Hepatic stellate cell (primary cell): ENCODE measurements at places on chromosomes 1 and 21.

GRCh38 chr1:233209481-233209880 is 86.0 kb downstream of the PCNX2 start:
- DNase-seq: no peak

DNA sequence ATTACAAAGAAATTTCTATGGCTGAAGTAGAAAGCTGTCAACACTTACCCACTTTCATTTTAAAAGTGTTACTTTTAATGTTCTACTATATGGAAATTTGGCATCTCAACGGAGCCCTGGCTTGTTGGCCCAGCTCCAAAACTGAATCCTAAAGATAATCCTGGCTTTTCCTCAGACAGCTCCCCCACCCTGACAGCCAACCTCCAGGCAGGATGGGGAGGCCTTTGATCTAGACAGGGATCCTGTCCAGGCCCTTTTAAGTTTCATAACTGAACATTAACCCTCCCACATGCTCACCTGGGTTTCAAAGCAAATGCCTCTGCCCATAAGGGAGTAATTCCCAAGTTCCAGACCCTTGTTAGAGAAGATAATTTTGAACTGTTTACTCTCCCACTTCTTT is 99.3 kb upstream of the RALGPS2 start:
- no peak for DNase-seq

GRCh38 chr1:205448540-205449253 is 7.1 kb downstream of the BLACAT1 start:
- DNase-seq: no peak

DNA sequence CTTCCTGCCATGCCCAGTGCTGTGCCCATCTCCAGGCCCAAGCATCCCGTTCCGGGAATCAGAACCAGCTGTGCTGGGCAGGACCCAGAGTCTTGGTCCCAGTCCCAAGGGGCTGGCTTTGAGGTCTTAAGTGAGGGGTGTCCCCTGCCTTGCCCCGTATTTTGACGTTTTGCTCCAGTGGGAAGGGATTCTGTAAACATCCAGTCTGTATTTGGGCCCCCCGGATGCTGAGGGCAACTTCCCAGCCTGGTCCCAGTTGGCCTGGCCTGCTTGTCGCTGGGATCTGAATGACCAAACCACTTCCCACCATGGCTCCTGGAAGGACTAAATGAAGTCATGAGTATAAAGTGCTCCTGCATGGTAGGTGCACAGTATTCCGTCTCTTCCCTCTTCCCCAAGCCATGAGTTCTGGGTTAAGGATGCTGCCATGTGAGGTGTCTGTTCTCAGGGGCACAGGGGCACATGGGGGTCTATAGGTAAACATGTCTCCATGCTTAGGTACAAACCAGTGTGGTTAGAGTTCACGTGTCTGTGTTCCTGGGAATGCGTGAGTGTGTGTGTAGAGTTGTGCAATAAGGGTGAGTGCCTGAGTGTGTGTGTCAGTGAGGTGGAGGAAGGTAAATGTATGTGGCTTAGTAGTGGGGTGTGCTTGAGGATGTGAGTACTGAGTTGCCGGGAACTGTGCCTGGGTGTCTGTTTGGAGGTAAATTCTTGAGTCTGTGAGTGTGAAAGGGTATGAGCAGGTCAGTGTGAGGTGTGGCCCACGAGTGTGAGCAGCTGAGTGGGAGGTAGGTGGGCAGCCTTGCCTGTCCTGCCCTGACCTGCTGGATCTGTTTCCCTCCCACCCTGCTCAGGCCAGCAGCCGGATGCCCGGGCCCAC is 1.5 kb downstream of the B4GALT2 start:
- peak; percentile 42 for DNase-seq

GRCh38 chr1:21384620-21385019 is 55.3 kb upstream of the NBPF3 start:
- DNase-seq: no peak

GRCh38 chr1:147171399-147172167 is 687 bp downstream of the PRKAB2 start:
- DNase-seq: no peak

GRCh38 chr1:186882372-186883134 is 53.8 kb downstream of the PLA2G4A start:
- no peak for DNase-seq

- no peak for DNase-seq
Observed at GRCh38 chr1:41317361-41317760, 43.9 kb upstream of the FOXO6 start.

DNA sequence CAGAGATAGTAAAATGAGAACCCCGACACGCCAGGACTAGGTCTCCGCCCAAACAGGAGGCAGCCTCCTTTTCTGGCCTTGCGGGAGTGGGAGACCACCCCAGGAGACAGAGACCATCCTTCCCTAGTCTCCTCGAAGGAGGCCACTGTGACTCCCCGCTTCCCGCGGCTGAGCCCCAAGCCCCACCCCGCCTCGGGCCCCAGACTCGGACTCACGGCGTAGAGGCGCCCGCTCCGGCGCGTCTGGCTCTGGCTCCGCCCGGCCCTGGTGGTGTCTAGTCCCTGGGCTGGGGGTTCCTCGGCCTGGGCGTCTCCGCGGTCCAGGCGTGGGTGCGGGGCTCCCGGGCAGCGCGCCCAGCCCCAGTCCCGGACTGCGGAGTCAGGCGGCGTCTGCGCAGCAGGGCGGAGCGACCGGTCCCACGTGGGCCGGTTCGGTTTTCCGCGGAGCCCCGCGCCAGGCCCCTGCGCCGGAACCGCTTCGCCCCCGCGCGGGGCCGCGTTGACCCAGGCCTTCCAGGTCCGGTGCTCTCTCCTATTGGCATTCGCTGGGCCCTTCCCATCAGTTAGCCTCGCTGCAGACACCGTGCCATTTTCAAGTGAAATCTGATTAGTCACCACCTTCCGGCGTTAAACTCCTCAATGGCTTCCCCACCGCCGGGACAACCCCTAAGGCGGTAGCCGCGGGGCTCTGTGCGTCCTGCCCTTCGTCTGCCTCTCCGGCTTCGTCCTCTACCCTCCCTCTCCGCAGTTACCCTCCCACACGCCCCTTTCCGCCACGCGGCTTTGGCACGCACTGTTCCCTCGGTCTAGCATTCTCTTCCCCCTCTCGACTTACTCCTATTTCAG is at the start of gene C1orf216:
TSS of gene C1orf216 (minus strand) at position 393 of the 845 bp plus-strand sequence. CDS start 2,563 bp downstream, outside the sequence.
- peak; percentile 80 for DNase-seq

- DNase-seq: no peak
Observed at GRCh38 chr1:36222481-36223380, 1.5 kb upstream of the THRAP3 start.

- no peak for DNase-seq
Observed at GRCh38 chr1:79667848-79668696, 661.5 kb upstream of the ADGRL4 start.

DNA sequence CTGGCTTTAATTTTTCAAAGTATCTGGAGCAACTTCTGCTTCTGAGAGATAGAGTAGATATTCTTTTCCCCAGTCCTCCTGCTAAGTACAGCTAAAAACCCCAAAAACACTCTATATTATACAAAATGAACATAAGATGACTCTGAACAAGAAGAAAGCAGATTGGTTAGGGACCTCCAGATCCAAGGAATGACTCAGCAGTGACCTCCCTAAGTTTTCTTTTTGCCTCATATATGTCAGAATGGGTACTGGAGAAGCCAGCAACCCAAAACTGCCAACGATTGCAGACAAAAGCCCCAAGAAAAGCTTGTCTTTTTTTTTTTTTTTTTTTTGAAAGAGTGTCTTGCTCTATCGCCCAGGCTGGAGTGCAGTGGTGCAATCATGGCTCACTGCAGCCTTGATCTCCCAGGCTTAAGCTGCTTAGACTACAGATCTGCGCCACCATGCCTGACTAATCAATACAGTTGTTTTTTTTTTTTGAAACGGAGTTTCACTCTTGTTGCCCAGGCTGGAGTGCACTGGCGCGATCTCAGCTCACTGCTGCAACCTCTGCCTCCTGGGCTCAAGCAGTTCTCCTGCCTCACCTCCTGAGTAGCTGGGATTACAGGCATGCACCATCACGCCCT is 22.7 kb downstream of the NDUFS5 start:
- DNase-seq: no peak

- DNase-seq: no peak
Observed at GRCh38 chr1:90023691-90024090, 28.8 kb downstream of the ZNF326 start.

DNA sequence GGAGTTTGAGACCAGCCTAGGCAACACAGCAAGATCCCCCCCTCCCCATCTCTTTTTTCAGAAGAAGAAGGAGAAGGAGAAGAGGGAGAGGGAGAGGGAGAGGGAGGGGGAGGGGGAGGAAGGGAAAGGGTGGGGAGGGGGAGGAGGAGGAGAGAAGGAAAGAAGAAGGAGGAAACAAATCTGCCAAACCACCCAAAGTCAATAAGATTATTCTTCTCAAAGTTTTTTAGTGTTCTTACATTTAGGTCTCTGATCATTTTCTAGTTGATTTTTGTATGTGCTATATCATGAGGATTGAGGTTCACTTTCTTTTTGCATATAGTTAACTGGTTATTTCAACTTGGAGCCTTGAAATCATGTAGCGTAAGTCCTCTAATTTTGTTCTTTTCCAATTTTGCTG is 56.3 kb downstream of the VPS26C start:
- DNase-seq: no peak

DNA sequence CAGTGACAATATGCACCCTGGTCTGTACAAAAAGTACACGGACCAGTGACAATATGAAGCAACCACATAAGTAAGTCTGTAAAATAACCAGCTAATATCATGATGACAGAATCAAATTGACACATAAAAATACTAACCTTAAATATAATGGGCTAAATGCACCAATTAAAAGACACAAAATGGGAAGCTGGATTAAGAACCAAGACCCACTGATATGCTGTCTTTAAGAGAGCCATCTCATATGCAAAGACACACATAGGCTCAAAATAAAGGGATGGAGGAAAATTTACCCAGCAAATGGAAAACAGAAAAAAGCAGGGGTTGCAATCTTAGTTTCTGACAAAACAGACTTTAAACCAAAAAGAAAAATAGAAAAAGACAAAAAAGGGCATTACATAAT is 70.4 kb upstream of the VCAM1 start:
- DNase-seq: no peak

GRCh38 chr1:235008239-235008638 is 120.4 kb downstream of the TOMM20 start:
- no peak for DNase-seq

DNA sequence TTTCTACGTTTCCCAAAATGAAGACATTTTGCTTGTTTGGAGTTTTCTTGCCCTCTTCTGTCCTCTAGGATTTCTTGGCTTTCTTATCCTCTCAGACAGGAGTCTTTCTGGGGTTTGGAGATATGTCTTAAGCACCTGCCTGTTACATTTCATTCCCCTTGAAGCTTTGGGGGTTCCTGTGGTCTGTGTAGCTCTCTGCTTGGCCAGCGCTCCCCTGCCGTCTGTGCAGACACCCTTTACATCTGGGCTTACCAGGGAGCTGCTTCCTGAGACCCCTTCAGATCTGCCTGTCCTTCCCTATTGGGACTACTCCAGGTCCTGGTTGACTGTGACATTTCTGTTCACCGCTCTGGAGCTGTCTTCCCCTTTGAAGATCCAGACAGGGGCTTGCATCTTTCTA is 171.9 kb upstream of the CSF3R start:
- DNase-seq: no peak

GRCh38 chr1:9248341-9249262 is 14.0 kb downstream of the H6PD start:
- DNase-seq: no peak

- no peak for DNase-seq
Observed at GRCh38 chr1:154416471-154417337, 11.6 kb downstream of the IL6R start.

DNA sequence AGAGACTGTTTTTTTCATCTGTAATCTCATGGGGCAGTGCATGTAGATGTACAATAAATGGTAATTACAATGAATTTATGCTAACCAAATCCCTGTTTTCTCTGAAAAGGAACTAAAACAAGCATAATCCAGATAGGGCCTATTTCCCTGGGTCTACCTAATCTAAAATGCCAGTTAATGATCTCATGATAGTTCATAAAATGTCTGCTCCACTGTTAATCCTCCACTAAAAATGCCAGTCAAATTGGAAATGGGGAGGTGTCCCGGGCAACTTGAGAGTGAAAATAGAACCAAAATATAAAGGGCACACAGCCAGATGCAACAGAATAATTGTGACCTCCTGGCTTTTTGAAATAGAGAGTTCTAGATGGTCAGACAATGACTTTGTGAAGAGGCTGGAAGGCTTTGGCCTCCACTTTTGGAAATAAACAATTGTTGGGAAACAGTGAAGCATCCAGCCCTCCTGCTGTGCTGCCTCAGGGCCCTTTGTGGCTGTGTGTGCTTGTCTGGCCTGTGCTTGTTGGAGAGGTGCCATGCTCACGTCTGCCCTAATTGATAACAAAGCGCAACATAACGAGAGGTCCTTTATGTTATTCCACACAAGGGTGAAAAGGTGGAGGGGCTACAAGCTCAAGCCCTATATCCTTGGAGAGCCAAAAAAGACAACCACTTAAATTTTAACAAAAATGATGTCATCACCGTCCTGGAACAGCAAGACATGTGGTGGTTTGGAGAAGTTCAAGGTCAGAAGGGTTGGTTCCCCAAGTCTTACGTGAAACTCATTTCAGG is 97.7 kb downstream of the ATP5PO start:
- DNase-seq: no peak

DNA sequence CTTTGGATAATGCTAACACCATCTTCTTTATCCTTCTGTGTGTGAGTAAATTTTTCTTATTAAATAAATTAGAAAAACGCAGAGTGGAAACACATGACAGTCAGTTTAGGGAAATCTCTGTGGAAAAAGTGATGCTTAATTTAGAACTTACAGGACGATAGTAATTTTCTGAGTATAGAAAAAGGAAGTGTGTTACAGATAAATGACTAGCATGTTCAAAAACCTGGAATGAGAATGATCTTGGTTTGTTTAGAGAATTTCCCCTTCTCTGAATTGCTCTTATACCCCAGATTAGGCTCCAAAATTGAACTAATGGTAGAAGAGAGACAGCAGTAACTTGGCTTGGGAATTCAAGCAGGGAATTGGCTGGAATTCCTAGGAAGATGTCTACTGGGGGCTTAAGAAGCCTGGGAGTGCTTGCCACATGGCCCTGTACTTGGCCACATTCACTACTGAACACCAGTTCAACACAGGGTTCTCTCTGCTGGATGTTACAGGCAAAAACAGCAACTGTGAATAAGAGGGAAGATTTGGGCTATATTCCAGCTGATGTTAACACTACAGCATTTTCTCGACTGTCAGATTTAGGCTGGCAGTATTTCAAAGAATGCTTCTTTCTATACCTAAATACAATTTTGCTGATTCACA is 1004.2 kb downstream of the TTLL7 start:
- DNase-seq: no peak

DNA sequence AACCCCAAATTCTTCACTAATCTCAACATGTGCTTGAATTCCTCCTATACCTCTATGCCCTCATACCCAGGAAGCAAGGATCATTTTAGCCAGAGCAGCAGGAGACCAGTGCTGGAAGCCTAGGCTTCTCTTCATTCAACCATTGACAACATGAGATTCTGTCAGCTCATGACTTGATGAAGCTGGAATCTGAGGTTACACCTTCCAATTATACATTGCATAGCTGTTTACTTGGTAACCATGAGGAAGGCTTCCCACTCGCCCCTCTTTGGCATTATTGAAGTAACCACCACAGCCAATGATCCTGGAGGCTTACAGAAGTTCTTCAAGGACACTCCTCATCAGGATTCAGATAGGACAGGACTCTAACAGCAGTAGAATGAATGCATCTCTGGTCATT is 160.3 kb downstream of the TPR start:
- no peak for DNase-seq

DNA sequence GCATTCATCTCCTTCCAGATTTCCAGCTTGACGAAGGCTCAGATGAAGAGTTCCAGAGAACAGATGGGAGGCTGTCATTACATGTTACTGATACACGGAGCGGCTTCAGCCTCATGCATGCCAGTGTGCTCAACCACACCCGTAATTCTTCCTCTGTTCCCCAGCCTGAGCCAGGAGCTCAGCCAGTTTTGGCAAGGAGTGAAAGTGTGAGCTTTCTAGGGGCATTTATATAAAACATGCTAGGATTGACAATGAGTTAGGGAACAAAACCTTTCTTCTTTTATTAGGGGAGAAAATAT is 290.4 kb upstream of the PLXNA2 start:
- DNase-seq: no peak
